Liver (tissue), 10 donors: ENCODE measurements at places on chromosomes 1 and 21. TPM values are rescaled to one million over a fixed set of nuclear protein-coding genes. Genes with fewer than 3 reads are reported as not detected.

GRCh38 chr1:150161747-150162581 is 12.2 kb downstream of the PLEKHO1 start:
- DNase-seq = no peak

LRRC7 gene
- polyA plus RNA-seq = 0.08 TPM

PLPPR4 gene
- 0.02 TPM for polyA plus RNA-seq

- DNase-seq = no peak
These were observed 7.6 kb upstream of the ERG start for GRCh38 chr21:38505654-38506523.

- DNase-seq = no peak
These were observed 130.9 kb downstream of the GALNT2 start for GRCh38 chr1:230197644-230198567.

- DNase-seq = no peak
These were observed 4.4 kb upstream of the MATN1 start for GRCh38 chr1:30727824-30728223.

CACYBP gene
- polyA plus RNA-seq = 34.0 TPM

- no peak for DNase-seq
These were observed 21.3 kb upstream of the MNDA start for GRCh38 chr1:158809862-158810261.

- DNase-seq = no peak
These were observed 39.2 kb downstream of the EIF2B3 start for GRCh38 chr1:44947063-44947773.

CNR2 gene
- 0.10 TPM for polyA plus RNA-seq

KCNT2 gene
- polyA plus RNA-seq = 6.1 TPM

- DNase-seq = no peak
These were observed 142.4 kb downstream of the AK5 start for GRCh38 chr1:77424236-77424635.

DNA sequence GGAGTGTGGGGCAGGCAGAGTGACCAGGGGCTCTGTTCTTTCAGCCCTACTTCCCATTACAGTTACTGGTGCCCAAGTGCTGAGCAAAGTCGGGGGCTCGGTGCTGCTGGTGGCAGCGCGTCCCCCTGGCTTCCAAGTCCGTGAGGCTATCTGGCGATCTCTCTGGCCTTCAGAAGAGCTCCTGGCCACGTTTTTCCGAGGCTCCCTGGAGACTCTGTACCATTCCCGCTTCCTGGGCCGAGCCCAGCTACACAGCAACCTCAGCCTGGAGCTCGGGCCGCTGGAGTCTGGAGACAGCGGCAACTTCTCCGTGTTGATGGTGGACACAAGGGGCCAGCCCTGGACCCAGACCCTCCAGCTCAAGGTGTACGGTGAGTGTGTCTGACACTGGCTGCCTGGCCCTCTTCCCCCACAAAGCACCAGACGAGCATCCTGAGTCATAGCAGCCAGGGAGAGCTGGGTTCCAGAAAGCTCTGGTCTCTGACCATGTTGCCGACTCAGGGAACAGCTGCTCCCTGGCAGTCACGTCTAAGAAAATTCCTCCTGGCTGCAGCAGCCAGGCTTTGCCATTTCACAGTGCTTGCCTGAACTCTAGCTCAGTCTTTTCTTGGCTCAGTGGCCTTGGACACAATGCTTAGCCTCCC is 3.3 kb downstream of the SLAMF8 start:
- no peak for DNase-seq

GRCh38 chr1:85373378-85373708 is 91.6 kb downstream of the DDAH1 start:
- DNase-seq = no peak

DNA sequence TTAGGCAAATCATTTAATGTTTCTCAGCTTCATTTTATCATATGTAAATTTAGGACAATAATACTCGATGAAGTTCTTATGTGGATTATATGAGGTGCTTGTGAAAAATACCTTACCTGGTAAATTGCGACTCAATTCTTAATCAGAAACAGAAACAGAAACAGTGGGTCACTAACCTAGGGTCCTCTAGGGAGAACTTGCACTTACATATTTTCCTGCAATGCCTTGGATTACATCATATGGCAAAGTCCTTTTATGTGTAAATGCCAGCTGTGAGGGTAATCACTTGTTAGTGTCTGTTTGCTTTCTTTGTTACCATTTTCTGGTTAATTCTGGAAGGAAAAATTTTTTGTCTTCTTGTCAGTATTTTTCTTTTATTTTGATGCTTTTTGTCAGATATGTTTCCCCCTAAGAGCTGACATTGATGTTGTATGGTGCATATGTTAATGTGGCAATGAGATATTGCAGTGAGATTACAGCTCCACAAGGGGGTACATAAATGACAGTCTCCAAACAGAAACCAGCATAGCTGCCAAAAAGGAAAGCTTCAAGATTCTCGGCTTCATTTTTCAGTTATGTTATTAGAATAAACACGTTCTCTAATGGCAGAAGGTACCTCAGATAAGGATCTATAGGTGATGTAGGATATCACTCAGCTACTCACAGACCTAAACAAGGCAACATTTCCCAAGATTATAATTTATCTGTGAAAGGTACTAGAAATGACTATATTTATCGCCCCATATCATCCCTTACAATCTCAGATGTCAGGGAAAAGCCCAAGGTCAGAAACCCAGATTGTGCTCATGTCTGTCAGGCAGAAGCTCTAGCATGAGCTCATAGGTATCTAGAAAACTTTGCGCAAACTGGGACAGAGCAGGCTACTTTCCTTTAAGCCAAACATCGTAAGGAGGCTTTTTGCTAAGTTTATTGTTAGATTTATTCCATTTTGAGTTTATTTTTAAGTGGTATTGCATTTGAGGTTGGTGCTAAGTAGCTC is 119.9 kb downstream of the FASLG start:
- no peak for DNase-seq

GRCh38 chr1:41890825-41891198 is 27.9 kb downstream of the HIVEP3 start:
- no peak for DNase-seq

DNA sequence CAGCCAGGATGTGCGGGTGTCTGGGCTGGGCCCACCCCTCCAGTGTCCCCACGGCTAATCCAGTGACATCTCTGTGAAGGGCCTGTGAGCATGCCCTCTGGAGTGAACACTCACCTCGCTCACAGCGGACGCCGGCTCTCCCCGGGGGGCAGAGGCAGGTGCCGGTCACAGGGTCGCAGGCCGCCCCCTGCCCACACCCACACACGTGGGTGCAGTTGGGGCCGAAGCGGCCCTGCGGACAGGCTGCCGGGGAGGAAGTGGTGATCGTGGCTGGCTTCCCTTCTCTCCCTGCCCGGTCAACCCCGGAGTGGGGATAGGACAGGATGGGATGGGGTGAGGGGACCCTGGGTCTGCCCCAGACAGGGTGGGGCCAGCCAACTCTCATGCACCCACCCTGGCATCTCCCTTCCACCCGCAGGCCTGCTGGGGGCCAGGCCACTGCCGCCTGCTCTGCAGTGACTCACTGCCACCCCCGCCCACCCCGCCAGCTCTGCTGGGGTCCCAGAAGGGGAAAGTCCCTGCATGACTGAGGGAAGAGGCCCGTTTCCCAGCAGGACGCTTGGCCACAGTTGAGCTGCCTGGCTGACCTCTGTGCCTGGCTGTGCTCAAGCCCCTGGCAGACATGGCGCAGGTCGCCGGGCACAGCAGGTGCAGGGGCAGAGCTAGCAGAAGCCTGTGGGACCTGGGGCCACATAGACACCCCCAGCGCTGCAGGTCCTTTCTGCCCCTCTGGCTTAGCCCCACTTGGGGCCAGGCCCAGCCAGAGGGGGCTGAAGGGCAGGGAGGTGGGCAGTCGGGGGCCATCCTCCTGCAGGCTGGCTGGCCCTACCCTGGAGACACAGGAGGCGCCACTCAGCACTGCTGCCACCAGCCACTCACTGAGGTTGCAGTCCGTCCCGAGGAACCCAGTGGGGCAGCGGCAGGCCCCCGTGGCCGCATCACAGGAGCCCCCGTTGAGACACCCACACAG is 41.6 kb downstream of the ARHGEF16 start:
- DNase-seq = no peak

SEC16B gene
- polyA plus RNA-seq = 10.9 TPM

- no peak for DNase-seq
These were observed 11.5 kb upstream of the RGS1 start for GRCh38 chr1:192564099-192564498.

DNA sequence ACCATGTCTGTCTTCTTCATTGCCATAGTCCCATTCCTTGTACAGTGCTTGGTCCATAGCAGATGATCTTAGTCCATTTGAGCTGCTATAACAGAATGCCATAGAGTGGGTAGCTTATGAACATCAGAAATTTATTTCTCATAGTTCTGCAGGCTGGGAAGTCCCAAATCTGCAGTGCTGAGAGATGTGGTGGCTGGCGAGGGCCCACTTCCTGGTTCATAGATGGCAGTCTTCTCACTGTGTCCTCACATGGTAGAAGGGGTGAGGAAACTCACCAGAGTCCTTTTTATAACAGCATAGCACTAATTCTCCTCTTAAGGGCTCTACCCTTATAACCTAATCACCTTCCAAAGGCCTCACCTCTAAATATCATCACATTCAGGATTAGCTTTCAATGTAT is 23.1 kb upstream of the RAP1A start:
- DNase-seq = no peak

GRCh38 chr1:232620356-232620969 is 9.5 kb downstream of the SIPA1L2 start:
- no peak for DNase-seq

- no peak for DNase-seq
These were observed 32.6 kb downstream of the COLGALT2 start for GRCh38 chr1:184004935-184005334.

GRCh38 chr1:18285538-18285924 is 177.9 kb downstream of the IGSF21 start:
- no peak for DNase-seq

DNA sequence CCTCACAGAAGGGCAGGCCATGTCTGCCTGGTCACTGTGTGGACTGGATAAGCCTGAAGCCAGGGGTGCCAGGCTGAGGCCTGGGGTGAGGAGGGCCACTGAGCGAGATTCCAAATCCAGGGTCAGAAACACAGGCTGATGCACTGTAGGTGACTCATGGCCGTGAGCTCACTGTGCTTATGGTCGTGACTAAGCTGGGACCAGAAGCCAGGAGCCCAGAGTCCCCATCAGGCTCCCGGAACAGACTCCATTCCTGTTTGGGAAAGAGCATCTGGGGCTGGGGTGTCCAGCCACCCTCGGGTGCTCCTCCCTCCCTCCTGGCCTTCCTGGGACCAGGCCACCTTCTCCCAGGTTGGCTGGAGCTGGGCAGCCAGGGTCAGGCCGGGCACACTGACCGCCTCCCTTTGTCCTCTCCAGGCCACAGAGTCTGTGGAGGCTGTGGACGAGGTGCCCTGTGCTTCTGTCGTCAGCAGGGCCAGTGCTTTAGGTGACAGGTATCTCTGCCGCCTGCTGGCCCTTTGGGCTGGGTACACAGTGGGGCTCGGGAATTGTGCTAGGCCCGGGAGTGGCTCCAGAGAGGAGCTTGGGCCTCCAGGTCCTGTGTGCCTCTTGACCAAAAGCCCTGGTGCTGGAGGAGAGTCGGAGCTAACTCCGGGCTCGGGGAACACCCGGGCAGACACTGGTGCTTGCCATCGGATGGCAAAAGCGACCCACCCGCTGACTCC is 36.7 kb downstream of the AJAP1 start:
- no peak for DNase-seq

AVPR1B gene
- polyA plus RNA-seq = not detected

PTPN22 gene
- polyA plus RNA-seq = 0.54 TPM
